ENCODE measurements at places on chromosomes 3 and 15. TPM values are rescaled to one million over a fixed set of nuclear protein-coding genes. Genes with fewer than 3 reads are reported as not detected.

The HYAL1 gene
- total RNA-seq: 58.2 TPM

The KNG1 gene
- not detected for total RNA-seq

The GADL1 gene
- not detected for total RNA-seq

The ACAA1 gene
- total RNA-seq: 88.3 TPM

The DZIP1L gene
- 19.9 TPM for total RNA-seq

The HESX1 gene
- total RNA-seq: 0.86 TPM

The SMCO1 gene
- total RNA-seq: not detected

The ADCY5 gene
- 5.6 TPM for total RNA-seq

The GAP43 gene
- total RNA-seq: not detected

The VPS39 gene
- 79.9 TPM for total RNA-seq

The LMOD3 gene
- total RNA-seq: 0.12 TPM

The NR2E3 gene
- not detected for total RNA-seq

The SAMMSON gene
- not detected for total RNA-seq
